ENCODE measurements at places on chromosomes 2 and 18. TPM values are rescaled to one million over a fixed set of nuclear protein-coding genes. Genes with fewer than 3 reads are reported as not detected.

DNA sequence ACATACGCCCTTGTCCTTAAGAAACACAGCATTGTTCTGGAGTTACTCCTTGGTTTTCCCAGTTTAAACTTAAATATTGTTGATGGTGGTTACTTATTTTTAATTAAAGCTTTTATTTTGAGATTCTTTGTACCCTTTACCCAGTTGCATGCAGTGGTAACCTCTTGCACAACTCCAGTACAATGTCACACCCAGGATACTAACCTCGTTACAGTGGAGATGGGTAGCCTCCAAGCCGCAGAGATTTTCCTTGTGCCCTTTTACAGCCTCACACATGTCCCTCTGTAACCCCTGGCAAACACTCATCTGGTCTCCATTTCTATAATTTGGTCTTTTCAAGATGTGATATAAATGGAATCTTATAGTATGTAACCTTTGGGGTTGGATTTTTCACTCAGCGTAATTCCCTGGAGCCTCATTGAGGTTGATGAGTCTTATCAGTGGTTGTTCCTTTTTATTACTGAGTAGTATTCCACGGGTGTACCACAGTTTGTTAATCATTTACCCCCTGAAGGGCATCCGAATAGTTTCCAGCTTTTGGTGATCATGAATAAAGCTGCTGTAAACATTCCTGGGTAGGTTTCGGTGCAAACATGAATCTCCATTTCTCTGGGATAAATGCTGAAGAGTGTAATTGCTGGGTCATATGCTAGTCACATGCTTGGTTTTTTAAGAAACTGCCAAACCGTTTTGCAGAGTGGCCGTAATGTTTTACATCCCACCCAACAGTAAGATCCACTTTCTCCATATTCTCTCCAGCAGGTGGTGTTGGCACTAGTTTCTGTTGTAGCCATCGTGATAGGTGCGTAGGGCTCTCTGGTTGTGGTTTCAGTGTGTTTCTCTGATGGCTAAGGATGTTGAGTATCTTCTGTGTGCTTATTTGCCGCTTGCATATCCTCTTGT, 68.6 kb downstream of the DGKD start:
- DNase-seq, result no peak
- no peaks in the 10 kb centered on the region for H3K36me3 ChIP-seq
- no peak overlapping the region for H3K4me3 ChIP-seq
- no peaks in the 10 kb centered on the region for H3K27me3 ChIP-seq
- no peak overlapping the region for H3K27ac ChIP-seq

DNA sequence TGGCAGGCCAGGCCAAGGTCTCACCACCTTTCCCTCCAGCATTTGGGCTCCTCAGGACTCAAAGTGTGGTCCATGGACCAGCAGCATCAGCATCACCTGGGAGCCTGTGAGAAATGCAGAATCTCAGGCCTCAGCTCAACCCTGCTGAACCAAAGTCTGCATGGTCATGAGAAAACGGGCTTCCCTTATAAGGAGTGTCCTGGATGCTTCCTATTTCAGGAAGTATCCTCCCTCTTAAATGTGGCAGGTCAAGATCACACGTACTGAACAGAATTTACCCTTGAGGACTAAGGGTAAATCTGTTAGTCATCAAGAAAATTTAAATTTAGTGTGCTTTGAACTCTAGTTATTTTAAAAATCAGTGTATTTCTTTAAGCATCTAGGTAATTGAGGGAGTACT, 11.8 kb downstream of the CD8A start:
- no peaks in the 10 kb centered on the region for H3K36me3 ChIP-seq
- no peak overlapping the region for H3K27ac ChIP-seq
- no peak for DNase-seq
- H3K4me1 ChIP-seq, result no peaks in the 10 kb centered on the region

DNA sequence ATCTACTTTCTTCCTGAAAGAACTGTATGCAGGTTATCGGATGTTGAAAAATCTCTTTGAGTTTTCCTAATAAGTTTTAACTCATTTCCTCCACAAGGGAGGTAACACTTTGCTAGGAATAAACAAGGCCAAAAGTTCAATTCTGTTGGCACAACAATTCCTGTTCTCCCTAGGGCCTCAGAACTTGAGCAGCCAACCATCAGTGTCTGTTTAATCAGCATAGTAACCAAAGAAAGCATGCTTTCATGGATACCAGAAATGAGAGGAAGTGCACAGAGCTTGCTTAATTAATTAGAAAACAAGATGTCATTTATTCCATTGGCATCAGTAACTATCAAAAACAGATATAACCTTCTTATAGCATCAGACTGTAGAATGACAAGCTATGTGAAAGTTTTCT, 503.2 kb upstream of the CNTNAP5 start:
- no peaks in the 10 kb centered on the region for H3K4me1 ChIP-seq
- no peak overlapping the region for H3K27ac ChIP-seq
- no peak overlapping the region for H3K4me3 ChIP-seq
- no peaks in the 10 kb centered on the region for H3K36me3 ChIP-seq

- H3K27me3 ChIP-seq, result no peaks in the 10 kb centered on the region
- H3K27ac ChIP-seq, result no peak overlapping the region
- no peaks in the 10 kb centered on the region for H3K4me1 ChIP-seq
Measured at GRCh38 chr18:31398191-31398590, 21.6 kb downstream of the DSG4 start.

RAB17 gene
- total RNA-seq, result 0.36 TPM

ALK gene
- total RNA-seq, result 1.5 TPM

Data from sigmoid colon (tissue), 7 donors.